Astrocyte of the spinal cord (primary cell): ENCODE measurements at places on chromosomes 3 and 15.

DNA sequence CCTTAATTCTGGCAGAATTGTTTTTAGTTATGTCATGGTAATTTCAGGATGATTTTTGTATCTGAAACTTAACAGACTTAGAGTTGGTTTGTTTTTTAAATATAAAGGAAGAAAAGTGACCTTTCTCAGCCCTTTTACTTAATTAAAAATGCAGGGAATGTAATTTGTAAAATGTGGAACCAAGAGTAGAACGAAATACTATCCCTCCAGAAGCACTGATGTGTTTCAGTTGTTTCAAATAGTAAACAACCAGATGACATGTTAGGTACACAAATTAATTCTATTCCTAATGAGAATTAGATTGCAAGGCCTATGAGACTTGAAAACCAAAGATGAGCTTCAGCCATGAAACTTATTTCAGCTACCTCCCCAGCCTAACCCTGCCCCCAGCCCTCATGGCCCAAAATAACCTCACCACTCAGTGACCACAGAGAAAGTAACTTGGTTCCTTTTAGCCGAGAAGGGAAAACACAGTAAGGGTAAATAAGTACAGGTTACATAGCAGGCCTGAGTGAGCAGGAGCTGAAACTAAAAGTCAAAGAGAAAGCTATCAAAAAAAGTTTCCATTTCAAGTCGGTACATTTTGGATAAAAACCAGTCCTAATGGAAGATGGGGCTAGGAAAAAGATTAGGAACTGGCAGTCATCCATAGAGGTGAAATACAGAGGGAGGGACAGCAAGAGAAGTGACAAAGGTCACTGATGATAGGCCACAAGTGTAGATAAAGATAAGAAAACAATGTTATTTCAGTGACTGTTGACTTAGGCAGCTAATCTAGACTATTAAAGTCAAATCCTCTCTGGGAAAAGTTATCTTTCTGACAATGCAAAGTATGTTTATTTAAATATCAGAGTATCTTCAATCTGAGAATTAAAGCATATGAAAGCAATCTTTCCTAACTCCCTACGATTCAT lies 23.2 kb downstream of the SENP8 start:
- no peak for DNase-seq

DNA sequence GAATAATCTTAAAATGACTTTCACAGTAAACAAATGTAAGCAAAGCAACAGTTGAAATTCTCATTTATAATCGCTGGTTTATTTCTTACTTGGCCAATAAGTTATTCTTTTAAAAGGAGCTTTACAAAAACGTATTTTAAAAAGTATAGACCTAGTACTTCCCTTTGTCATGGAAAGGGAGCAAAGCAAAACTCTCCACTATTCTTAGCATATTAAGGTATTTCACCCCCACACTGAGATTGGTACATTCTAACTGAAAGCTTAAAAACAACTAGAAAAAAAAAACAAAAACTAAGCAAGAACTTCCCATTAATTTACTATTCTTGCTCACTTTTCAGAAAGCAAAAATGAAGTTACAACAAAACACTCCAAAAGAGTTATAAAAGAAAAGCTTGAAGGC lies 1.5 kb downstream of the ATG3 start:
- DNase-seq, result no peak

DNA sequence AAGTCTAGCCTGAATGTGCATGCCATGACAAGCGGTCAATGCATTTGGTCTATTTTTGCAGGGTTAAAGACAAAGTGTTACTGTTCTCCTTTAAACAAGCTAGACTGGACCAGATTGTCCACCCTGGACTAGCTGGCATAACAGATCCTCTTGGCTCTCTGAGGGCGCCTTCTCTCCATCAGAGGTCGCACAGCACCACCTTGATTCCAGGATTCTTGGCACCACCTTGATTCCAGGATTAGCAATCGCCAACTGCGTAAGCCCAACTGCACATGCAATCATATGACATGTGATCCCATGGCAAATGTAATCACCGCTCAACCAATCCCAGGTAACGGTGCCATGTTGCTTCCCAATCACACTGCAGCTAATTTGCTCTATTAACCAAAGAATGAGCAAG lies 98.6 kb downstream of the OXNAD1 start:
- no peak for DNase-seq

- no peak for DNase-seq
Measured at GRCh38 chr3:184805351-184806038, 6.5 kb upstream of the VPS8 start.

DNA sequence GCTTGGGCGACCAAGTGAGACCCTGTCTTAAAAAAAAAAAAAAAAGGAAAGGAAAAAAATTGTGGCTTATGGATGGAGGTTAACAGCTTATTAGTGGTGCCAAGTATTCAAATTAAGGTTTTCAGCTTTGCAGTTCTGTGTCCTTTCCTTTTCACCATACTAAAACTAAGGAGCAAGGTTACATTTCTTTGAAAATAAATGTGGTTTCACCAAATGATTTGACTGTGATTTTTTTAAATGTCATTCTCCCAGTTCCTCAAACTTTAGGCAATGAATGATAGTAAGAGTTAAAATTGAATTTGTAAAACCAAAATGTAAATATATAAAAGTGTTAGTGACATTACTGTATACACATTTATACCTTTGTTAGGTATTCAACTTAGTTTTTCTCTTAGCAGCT lies 9.6 kb downstream of the CHRNA5 start:
- no peak for DNase-seq

GRCh38 chr15:72135719-72136118 lies 17.5 kb downstream of the SENP8 start:
- no peak for DNase-seq

DNA sequence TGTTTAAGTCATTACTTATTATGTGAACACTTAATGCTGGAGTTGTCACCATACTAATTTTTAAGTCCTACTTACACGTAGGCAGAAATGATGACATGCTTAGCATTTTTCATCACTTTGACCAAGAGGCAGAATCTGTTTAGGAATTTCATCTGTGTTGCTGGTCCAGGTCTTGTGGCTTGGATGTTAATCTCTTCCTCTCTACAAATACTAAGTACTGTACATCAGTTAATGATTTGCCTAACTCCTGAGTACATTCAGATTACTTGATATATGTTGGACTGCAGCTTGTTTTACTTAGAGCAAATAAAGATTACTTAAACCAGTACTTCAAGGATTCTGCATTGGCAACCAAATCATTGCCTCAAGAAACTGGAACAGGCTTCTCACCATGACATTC lies 8.6 kb downstream of the SNRK start:
- no peak for DNase-seq
